ENCODE measurements at places on chromosomes 3 and 15.
A peak's percentile ranks its signal among the peaks of the same experiment; 100 is the strongest.

DNA sequence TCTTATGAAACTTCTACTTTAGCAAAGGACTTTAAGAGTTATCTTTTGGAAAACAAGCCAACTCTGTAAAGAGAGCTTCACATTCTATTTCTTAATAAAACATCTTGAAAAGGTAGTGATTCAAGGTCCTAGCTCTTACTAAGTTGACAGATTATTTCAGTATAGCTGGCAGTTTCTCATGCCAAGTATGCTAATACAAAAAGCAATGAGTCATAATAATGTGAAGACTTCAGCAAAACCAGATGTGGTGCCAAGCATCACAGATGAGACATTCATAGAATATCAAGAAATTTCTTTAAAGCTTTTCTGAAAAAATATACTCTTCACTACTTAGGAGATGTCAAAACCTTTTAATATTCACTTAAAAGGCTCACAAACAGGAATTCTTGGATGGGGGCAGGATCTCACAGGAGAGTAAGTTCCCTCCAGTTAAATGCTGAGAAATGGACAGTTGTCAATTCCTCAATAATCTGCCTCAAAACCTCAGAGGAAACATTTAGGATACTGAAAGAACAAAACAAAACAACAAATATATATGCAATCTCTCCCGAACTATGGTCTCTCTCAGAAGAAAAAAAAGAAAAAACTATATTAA, 45.6 kb downstream of the DCBLD2 start:
- DNase-seq = no peak

GRCh38 chr3:156787926-156788663, 38.1 kb upstream of the LEKR1 start:
- DNase-seq = peak; percentile 32

GRCh38 chr3:3302964-3303363, 123.5 kb upstream of the CRBN start:
- DNase-seq = no peak

GRCh38 chr15:73424506-73424905, 18.5 kb upstream of the REC114 start:
- no peak for DNase-seq

DNA sequence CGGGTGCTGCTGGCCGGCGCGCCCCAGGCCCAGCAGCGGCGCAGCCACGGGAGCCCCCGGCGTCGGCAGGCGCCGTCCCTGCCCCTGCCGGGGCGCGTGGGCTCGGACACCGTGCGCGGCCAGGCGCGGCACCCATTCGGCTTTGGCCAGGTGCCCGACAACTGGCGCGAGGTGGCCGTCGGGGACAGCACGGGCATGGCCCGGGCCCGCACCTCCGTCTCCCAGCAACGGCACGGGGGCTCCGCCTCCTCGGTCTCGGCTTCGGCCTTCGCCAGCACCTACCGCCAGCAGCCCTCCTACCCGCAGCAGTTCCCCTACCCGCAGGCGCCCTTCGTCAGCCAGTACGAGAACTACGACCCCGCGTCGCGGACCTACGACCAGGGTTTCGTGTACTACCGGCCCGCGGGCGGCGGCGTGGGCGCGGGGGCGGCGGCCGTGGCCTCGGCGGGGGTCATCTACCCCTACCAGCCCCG, 777 bp downstream of the LOXL1 start:
- DNase-seq = no peak
